Activated naive CD4-positive, alpha-beta T cell treated with anti-CD3 and anti-CD28 coated beads, Interleukin-2, amount 50 U/mL, for 72 hours (primary cell): ENCODE measurements at places on chromosomes 13 and 19.

DNA sequence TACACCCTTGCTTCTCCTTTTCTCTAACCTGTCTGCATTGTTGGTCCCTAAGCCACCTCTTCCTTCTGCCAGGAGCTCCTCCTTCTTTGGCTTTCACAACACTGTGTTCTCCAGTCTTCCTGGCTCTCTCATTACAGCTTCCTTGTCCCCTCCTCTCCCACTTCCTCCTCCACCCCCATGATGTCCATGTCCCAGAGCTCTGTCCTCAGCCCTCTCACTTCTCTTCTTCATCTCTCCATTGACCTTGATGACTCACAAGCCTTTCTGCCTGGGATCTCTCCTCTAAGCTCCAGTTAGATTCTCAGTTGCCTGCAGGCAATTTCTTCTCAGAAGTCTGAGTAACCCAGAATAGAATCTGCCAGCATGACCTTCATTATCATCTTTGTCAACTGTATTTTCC is 100.3 kb upstream of the WASF3 start:
- DNase-seq = no peak

- no peak for DNase-seq
Observed at GRCh38 chr19:55146705-55147273, 2.2 kb downstream of the TNNT1 start.

GRCh38 chr13:96090240-96091101 is 564 bp downstream of the HS6ST3 start:
- DNase-seq = no peak

GRCh38 chr19:29665826-29666577 is 741 bp downstream of the PLEKHF1 start:
- no peak for DNase-seq

DNA sequence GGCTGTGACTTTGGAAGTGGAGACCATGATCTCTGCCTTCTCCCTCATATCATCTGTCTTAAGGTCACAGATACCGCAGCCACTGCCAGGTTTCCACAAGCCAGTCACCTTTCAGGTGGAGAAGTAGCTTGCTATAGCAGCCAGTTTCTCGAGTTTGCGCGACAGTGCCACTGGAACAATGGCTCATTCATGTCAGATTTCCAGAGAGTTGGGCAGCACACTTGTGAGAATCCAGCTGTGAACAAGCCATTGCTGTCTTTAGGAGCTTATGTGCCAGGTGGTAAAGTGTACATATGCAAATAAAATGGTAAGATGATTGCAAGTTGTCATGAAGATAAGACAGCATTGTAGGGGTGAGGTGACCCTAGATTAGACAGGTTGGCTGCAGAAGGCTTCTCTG is 22.3 kb downstream of the GARRE1 start:
- no peak for DNase-seq

- DNase-seq = no peak
Observed at GRCh38 chr19:16088351-16089009, 12.2 kb downstream of the TPM4 start.

DNA sequence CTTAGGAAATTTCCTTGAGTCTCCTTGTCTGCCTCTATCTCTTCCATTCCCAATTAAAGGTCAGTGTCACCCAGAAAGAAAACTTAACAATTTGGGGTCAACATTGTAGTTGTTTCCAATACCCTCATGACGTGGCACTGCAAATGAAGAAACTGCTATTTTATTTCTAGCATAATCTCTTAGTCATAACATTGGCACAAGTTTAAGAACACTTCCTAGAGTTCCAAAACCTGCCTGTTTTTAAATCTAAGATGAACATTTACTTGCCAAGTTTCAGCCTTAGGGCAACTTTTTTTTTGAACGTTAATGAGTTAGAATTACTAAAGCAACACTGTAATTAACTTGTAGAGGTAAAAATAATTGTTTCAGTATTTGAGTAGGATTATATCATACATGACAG is 108.0 kb downstream of the LMO7 start:
- no peak for DNase-seq

- DNase-seq = no peak
Observed at GRCh38 chr13:104975272-104975671, 1560.2 kb downstream of the EFNB2 start.

DNA sequence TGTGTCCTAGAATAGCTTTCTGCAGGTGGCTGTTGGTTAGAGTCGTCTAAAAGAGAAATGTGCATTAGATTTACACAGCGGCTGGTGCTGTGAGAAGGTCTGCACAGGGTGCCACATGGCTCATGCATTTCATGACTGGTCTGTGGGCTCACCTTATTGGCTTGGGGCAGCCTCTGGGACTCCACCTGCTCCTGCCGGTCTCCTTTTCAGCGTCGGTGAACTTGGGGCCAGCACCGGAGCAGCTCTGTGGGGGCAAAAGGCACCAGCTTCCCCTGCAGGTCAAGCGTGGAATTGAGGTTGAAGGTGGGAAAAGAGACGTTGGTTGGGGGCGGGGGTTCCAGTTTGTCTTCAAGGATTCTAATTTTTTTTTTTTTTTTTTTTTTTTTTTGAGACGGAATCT is 3.1 kb upstream of the PNMA8C start:
- no peak for DNase-seq

DNA sequence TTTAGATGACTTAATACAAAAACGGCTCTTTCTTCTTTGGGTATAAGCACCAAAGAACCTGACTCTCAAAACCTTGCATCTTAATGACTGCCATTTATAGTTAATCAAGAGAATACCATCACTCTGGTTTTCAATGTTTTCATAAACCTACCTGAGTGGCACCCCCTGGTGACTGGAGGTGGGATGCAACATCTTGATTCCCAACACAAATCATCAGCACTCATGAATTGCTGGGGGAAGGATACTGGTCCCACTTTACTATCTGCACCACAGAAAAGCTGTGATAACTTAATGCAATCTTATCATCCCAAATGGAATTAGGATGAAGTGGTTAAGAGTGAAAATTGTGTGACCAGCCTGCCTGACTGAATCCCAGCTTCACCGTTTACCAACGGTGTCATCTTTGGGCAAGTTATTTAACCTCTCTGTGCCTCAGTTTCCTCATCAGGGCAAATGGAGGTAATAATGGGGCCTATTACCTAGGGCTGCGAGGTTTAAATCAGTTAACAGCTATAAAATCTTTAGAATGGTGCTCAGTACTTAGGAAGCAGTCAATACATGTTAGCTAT is 366.4 kb downstream of the KLF12 start:
- DNase-seq = no peak

DNA sequence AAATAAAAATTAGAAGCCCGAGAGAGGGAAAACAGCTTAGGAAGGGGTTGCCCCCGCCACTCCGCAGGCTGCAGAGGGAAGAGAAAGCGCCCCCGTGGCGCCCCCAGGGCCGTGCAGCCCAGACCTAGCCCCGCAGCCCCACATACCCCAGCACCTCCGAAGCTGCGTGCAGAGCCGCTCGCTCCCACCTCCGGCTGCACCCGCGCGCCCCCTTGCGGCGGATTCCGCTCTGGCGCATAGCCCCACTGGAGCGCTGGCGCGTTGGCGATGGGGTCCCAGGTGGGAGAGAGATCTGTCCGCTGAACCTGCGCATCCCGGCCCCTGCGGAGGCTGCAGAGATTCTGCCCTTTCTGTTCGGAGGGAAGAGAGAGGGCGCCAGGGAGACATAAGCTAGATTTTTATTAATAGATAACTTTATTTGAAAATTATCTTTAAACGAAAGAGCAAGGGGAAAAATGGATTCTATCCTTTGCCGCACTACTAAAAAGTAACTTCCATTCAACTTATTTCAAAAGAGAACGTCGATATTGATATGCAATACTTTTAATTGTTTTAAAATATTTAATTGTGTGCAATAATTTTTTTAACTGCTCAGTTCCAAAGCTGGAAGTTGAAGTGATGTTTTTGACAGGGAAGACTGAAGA is 11.7 kb upstream of the CLN5 start:
- DNase-seq = peak; percentile 76

DNA sequence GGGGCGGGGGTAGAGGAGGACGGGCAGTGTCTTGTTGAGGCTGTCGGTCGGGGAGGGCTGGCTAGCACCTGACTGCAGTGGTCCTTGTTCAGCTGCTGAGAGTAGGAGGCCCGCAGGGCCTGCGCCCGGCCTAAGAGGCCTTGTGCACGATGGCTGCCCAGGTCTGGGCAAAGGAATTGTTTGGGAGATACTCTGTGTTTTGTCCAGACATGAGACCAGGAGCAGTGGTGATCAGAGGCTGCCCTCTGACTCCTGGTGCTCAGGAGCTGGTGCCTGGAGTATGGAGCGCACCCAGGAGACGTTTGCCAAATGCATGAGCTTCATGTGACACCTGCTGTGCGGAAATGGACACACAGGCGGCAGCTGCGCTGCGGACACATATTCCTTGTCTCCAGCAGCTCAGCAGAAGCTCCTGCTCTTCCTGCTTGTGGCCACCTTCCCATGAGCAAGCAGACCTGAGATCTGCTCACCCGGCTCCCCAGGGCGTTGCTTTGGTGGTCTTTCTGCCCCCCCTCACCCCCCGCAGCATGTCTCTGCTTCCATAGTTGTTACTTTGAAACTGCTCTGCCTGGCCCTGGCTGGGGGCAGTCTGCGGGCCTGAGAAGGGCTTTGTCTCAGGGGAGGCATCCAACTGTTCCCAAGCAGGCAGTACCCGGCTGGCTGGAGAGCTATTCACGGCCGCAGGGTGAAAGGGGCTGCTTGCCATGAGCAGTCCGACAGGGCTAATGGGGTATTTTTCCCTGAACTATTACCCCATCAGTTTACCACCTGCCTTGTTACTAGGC is 163.9 kb downstream of the TEX29 start:
- DNase-seq = no peak

GRCh38 chr13:50224534-50224933 is 209.3 kb downstream of the KCNRG start:
- no peak for DNase-seq

GRCh38 chr19:10086591-10087192 is 575 bp downstream of the SHFL start:
- DNase-seq = no peak

- DNase-seq = no peak
Observed at GRCh38 chr19:34519602-34520001, 38.0 kb downstream of the WTIP start.
